Activated CD4-positive, CD25-positive, alpha-beta regulatory T cell treated with anti-CD3 and anti-CD28 coated beads, Interleukin-2, amount 50 U/mL, for 16 hours (primary cell): ENCODE measurements at places on chromosomes 11 and 22.

GRCh38 chr11:77287615-77288273 lies 13.7 kb downstream of the GDPD4 start:
- DNase-seq: no peak

- no peak for DNase-seq
These were observed 21.3 kb downstream of the OR10A6 start for GRCh38 chr11:7909585-7910285.

DNA sequence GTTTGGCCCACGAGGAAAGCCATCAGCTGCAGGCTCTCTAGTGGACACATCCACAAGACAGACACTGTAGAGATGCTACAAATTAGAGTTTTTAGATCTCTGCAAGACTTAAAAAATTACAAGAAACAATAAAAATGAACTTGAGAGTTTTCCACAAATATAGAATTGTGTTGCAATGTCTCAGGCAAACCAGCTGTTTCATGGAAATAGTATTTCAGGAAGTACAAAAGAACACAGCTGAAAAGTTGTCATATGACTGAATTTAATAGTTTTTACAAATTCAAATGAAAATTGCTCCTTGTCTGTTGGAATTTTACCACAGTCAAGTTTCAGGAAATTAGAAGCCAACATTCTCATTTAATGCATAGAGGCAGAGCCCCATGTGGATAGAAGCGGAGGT lies 184.5 kb upstream of the PITPNB start:
- no peak for DNase-seq

GRCh38 chr22:18088825-18089568 lies 11.2 kb downstream of the PEX26 start:
- no peak for DNase-seq

DNA sequence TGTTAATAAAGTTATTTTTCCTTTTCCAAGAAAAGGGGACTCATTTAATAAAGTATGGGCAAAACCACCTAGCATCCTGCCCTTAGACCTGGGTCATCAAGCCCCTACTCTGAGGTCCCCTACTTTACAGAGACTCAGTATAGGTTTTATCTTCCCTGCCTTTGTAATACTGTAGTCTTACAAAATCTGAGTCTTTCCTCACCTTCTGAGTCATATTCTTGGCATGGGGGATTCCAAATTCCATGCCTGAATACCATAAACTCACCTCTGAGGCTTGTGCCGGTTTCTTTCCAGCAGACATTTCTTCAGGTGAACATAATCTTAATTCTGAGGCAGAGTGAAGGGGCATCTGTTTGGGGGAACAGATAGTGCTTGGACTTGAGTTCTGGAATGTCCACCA lies 282.5 kb downstream of the KCNA4 start:
- no peak for DNase-seq

DNA sequence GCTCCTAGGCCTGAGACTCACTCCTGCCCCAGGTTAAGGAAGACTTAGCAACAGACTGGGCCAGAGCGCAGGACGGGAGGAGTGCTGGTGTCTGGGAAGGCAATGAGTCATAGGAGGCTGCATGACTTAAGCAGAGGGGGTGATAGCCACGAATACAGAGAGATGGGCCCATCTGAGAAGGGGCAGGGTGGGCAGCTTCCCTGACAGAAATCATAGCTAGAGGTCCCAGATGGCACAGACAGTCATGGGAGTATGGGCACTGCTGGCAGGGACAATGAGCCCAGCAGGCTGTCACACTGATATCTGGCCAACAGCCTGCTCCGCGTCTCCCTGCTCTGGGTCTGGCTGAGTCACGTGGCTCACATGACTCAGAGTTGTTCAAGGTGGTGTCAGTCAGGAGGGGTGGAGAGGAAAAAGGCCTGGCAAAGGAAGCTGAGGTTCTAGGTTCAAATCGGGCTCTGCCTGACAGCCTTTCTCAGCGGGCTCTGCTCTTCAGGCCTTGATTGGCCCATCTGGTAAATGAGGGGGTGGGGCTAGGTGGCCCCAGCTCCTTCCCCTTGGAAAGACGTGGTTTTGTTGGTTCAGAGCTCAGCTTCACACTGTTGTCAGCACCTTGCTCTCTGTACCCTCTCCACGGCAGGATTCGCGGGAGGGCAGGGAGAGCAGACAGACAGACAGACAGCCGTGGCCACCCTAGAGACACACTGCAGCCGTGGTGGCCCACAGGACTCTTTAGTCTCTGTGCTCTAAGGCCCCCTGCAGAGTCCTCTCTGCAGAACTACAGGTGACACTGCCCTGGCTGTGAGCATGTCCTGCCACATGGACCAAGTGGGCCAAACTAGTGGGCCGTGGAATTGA lies 47.8 kb downstream of the DBX1 start:
- no peak for DNase-seq

DNA sequence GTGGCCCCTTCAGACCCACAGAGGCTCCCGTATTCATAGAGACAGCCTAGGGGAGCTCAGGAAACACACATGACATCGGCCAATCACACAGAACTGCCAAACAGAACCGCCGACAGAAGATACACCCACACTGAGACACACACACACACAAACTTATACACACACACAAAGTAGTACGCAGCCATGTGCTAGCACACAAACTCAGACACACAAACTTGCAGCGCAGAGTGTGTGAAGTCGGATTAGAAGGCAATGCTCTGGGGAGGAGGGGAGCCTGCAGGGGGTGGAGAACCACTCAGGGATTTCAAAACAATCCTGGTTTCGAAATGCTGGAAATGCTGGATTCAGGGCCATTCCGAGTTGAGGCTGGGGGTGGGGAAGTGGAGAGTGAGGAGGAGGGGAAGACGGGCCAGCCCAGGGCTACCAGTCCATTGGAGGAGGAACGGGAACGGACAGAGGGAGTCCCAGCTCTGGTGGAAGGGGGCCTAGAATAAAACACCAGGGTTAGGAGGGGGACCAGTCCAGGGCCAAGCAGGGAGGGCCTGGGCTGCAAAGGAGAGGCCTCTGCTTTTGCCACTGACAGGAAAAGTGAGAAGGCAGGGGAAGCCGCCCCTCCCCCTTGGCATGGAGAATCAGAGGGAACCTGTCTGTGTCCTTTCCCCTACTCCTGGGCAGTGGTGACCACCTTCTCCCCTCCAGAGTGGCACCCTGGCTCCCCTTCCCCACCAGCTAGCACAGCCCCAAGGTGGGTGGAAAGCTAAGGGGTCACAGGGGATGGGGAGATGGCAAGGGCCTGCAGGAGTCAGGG lies 4.4 kb downstream of the BCL9L start:
- DNase-seq: no peak

DNA sequence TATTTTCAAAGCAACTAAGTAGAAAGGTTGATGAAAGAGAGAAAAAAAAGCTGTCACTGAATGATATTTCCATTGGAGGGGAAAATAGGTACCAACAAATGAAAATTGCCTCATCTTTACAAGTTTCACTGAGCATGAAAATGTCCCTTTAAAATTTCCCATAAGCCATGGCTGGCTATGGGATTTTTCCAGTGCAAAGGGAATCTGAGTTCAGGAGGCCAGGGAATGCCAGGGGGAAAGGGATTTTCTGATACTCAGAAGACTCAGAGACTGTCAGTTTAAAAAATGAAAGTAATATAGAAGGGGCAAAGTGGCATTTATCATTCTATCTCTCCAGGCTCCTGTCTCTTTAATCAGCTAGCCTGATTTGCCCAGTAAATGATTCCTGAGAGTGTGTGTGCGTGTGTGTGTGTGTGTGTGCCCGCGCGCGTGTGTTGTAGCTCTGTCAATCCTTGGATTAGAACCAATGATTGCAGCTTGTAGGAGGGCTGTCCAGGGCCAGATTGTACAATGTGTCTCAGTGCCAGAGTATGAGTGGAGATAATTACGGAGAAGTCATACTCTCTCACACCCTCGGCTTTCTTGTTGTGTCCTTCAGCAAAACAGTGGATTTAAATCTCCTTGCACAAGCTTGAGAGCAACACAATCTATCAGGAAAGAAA lies at the start of gene NTM:
NTM (plus strand) TSS at position 526 of the 662 bp plus-strand sequence.
- DNase-seq: no peak

- no peak for DNase-seq
These were observed 20.3 kb upstream of the RRM1 start for GRCh38 chr11:4074266-4074665.

DNA sequence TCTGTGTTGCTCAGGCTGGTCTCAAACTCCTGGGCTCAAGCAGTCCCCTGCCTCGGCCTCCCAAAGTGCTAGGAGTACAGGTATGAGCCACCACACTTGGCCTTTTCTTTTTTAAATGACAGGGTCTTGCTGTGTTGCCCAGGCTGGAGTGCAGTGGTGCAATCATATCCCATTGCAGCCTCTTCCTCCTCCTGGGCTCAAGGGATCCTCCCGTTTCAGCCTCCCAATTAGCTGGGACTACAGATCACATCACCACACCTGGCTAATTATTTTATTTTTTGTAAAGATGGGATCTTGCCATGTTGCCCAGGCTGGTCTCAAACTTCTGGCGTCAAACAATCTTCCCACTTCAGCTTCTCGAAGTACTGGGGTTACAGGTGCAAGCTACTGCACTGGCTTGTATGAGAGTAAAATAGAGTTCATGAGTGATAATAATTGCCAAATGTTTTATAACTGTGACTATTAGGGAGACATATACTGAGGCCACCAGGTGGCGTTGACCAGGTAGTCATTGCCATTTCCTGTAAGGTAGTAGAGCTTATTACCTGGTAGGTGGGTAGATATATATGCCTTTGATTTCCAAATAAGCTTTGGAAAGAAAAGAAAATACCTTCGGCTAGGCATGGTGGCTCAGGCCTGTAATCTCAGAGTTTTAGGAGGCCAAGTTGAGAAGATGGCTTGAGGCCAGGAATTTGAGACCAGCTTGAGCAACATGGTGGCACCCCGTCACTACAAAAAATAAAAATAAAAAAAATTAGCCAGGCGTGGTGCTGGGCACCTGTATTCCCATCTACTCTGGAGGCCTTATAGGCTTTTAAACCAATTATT lies 5.4 kb downstream of the FDX1 start:
- DNase-seq: no peak

GRCh38 chr11:13333456-13333957 lies 55.9 kb downstream of the BMAL1 start:
- no peak for DNase-seq

- DNase-seq: no peak
These were observed 10.8 kb downstream of the LIF start for GRCh38 chr22:30235687-30236170.

DNA sequence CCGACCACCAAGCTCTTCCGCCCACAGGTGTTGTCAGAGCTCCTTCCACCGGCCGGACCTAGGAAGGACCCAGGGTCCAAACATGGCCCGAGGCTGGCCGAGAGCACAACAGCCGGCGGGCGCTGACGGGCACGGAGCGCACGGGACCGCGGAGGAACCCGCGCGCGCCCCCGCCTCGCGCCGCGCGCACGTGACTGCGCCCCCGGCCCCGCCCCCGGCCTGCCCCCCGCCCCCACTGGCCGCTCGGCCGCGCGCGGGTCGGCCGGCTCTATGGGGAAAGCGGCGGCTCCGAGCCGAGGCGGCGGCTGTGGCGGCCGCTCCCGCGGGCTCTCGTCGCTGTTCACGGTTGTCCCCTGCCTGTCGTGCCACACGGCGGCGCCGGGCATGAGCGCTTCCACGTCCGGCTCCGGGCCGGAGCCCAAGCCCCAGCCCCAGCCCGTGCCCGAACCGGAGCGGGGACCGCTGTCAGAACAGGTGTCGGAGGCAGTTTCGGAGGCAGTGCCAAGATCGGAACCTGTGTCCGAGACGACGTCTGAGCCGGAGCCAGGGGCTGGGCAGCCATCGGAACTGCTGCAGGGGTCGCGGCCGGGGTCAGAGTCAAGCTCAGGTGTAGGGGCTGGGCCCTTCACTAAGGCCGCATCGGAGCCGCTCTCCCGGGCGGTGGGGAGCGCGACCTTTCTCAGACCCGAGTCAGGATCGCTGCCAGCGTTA lies at the start of gene OSBP2:
OSBP2 (plus strand) TSS at position 235 of the 711 bp plus-strand sequence; CDS start at position 271, 36 bp downstream.
- DNase-seq: no peak

DNA sequence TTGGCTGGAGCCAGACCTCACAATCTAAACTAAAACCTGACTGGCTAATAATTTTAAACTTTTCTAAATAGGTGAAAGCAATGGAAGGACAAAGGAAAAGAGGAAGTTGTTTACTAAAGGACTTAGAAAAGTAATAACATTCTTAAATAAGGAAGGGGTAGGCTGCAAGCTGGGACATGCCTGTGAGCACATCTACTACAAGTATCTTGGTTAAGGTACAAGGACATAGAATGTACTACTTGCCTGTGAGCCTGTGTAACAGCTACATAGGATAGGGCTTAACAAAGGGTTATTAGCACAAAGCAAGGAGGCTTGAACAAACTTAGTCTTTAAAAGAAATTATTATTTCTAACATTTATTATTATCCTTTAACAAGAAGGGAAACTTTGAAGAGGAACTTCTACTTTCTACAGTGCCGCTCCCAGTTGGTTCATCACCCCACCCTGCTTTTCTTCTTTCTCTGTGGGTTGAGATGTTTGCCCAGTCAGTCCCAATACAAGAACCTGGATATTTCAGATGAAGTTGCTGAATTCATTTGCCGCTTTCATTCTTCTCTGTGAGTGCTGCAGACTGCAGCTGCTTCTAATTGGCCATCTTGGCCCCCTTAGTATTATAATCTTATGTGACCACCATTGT lies 87.5 kb downstream of the PRMT3 start:
- DNase-seq: no peak

DNA sequence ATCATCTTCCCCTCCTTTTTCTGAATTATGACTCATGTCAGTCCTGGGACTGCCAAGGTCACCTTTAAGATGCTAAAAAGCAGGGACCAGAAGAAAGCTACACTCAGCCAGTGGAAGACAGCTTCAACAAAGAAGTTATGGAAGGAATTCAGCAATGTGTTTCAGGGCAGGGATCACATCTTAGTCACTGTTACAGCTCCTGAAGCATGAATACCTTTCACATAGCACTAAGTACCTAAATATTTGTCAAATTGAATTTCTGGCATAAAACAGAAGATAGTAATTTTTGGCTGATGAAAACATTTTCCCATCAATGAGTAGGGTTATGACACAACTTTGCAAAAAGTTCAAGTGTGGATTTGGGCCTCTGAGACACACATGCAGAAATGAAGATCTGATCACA lies 5.2 kb downstream of the DDB1 start:
- no peak for DNase-seq

- no peak for DNase-seq
These were observed 725.0 kb downstream of the ETS1 start for GRCh38 chr11:127862406-127862805.

DNA sequence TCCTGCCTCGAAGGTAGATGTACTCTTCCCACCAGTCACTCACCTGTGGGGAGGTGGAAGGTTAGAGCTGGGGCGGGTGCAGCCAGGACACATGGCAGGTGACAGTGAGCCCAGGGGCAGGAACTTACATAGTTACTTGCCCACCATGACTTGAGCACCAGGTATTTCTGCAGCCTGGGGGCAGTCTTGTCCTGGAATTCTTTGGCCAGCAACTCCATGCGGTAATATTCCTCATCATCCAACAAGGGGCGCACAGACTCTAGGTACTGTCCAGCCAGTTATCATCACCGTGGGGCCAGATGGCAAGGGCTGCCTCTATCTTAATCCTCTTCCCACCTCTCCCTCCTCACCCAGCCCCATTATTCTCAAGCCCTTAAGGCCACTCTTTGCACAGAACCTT lies 2.2 kb downstream of the CPT1B start:
- no peak for DNase-seq

- no peak for DNase-seq
These were observed 1.9 kb downstream of the TMEM45B start for GRCh38 chr11:129817534-129818051.

GRCh38 chr11:34653851-34654482 lies 33.1 kb downstream of the EHF start:
- no peak for DNase-seq
